ENCODE measurements at places on chromosomes 16 and 17. TPM values are rescaled to one million over a fixed set of nuclear protein-coding genes. Genes with fewer than 3 reads are reported as not detected.

Gene ZNF771
- polyA plus RNA-seq: 10.9 TPM

Gene CASKIN2
- polyA plus RNA-seq: 7.5 TPM

Gene TOM1L2
- polyA plus RNA-seq: 51.7 TPM

Gene KNOP1
- 6.9 TPM for polyA plus RNA-seq

Gene CREBBP
- polyA plus RNA-seq: 14.4 TPM

Gene LGALS9B
- polyA plus RNA-seq: not detected

Gene SULT1A3
- polyA plus RNA-seq: 12.8 TPM

Gene ZDHHC1
- 6.1 TPM for polyA plus RNA-seq

Measured in IMR-90 (cell line).